ENCODE measurements at places on chromosomes 6 and 20.
A peak's percentile ranks its signal among the peaks of the same experiment; 100 is the strongest.

GRCh38 chr6:14802514-14803160, 443.2 kb upstream of the JARID2 start:
- DNase-seq = no peak

DNA sequence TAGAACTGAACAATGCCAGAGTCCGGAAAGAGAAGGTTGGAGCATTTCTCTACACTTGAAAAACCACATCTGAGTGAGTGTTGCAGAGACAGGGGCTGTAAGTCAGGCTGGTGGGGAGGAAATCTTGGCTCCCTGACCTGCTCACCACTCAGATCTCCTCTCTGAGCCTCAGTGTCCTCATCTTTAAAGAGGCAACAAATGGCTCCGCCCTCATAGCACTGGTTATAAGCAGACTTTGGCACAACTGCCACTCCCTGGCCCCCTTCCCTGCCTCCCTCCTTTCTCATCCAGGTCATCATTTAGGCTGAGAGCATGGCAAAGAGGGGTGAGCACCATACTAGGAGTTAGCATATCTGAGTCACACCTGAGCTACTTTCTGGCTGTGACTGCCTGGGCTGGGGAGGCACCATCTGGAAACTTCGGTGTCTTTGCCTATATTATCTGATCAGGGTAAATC, 10.6 kb downstream of the SIRPG start:
- no peak for DNase-seq

- DNase-seq = no peak
Measured at GRCh38 chr20:50217207-50217949, 26.7 kb downstream of the CEBPB start.

DNA sequence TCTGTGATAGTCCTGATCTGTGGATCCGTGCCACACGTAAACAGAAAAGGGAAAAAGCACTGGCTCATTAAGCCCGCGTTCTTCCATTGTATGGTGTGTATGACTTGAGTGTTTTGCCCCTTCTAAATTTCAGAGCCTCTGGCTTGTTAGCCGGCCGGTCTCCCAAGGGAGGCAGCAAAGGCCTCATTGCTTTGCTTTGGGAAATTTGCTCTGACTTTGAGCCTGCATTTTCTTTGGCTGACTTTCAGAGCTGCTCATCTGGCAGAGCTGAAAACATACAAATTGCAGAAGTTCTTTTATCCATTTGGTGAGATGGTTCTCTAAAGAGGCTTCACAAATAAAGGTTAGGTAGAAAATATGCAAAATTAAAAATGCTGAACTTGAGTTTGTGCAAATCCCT, 123.0 kb downstream of the UTRN start:
- DNase-seq = peak; percentile 36

DNA sequence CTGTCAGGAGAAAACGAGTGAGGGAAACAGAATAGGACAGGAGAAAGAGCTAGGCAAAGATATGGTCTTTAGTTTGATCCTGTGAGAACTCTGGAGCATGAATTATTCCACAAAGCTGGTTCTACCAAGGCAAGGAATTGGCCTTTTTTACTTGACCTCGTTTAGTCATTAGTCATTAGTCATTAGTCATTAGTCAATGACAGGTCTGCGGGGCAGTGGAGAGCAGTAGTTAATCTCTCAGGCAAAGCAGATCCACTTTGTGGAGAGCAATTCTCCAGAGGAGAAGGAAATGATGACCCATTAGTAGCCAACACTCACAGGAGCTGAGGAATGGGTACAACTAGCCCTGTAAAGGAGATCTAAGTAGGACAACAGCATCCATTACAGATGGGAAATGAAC, 22.0 kb upstream of the ABCC10 start:
- peak; percentile 15 for DNase-seq

DNA sequence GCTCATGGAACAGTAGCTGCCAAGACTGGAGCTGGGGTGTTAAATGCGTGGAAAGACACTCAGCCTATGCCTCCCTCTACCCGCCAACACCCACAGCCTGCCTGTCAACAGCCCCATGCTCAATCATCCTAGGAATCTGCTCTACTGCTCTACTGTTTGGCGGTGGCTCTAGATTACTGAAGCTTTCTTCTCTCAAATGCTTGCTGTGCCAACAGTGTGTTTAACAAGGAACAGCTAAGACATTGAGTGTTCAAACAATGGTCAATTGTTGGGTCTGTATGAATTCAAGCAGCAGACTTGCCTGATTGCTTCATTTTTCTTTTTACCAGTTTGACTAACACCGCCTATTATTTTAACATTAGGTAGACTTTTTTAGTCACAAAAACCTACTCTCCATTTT, 258.6 kb downstream of the SOD2 start:
- no peak for DNase-seq

GRCh38 chr6:115717062-115717461, 343.6 kb downstream of the FRK start:
- DNase-seq = no peak

GRCh38 chr6:159444056-159444760, 248.8 kb downstream of the SOD2 start:
- DNase-seq = peak; percentile 53

- no peak for DNase-seq
Measured at GRCh38 chr6:87407561-87407900, 241 bp upstream of the CFAP206 start.

DNA sequence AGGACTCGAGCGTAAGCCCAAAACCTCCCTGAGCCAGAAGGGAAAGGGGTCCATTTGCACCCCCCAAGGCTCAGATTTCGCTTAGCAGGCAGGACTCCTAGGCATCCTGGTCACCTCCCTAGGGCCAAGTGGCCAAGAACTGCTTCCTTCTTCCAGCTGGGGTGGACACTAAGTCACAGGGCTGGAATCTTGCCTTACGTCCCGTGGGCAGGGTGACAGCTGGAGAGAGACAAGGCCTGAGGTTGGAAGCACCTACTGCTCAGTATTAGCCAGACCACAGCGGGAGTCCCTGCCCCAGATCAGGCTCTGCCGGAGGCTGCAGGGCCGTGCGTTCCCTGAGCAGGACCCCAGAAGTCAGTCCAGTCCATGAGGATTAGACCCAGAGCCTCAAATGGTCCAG, 19.7 kb downstream of the LAMA5 start:
- DNase-seq = no peak

GRCh38 chr20:47682028-47682783, 103.1 kb downstream of the SULF2 start:
- DNase-seq = peak; percentile 53

DNA sequence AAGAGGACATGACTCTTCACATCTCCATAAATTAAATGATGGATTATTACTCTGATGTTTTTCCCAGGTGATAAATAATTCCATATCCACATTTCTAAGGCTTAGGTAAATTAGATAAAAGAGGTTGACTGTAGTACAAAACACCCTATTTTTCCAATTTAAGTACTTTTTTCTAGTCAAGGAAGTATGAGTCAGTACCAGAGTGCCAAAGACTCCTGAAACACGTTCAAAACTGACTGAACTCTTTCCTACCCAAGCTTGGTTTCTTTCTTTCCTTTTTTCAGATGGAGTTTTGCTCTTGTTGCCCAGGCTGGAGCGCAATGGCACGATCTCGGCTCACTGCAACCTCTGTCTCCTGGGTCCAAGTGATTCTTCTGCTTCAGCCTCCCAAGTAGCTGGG, 85.0 kb downstream of the DOK5 start:
- DNase-seq = no peak
